Mammary epithelial cell (primary cell): ENCODE measurements at places on chromosomes 3 and 15. TPM values are rescaled to one million over a fixed set of nuclear protein-coding genes. Genes with fewer than 3 reads are reported as not detected.

- DNase-seq, result no peak
Observed at GRCh38 chr15:81299630-81300273, 24.2 kb downstream of the STARD5 start.

Gene TNIK
- polyA plus RNA-seq, result 3.5 TPM

- no peak for DNase-seq
Observed at GRCh38 chr15:62782896-62783295, 259.7 kb upstream of the TPM1 start.

DNA sequence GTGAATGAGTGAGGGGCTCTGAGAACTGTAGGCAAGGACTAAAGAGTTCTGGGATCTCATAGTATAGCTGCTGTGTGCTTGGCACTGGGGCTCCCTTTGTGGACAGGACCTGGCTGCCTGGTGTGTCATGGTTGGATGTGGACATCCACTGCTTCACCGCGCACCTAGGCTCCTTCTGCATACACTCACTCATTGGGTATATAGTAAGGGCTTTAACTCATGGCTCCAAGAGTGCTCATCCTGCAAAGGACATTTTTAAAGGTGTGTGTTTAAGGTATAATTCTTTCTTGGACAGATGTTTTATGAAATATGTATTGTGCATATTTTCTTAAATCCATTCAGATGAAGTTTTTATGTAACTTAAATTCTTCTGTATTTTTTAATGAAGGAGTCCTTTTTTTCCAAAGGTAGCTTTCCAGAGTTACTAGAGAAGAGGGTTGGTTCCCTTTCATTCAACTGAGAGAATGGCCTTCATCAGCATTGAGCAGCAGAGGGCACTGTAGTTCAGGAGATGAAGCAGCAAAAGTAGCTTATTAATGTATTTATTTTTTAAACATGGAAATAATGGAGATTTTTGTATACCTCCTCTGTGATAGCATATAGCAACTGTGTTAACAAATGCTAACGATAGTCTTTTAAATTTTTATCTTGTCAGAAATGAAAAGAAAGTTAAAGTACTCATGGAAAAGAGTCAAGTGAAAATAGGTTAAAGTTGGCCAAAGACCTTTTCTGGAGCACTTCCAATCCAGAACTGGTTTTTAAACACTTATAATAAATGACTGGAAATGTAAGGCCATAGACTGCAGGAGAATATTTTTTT lies 25.2 kb downstream of the OXNAD1 start:
- DNase-seq, result peak; percentile 28

Gene WWTR1
- 76.3 TPM for polyA plus RNA-seq

DNA sequence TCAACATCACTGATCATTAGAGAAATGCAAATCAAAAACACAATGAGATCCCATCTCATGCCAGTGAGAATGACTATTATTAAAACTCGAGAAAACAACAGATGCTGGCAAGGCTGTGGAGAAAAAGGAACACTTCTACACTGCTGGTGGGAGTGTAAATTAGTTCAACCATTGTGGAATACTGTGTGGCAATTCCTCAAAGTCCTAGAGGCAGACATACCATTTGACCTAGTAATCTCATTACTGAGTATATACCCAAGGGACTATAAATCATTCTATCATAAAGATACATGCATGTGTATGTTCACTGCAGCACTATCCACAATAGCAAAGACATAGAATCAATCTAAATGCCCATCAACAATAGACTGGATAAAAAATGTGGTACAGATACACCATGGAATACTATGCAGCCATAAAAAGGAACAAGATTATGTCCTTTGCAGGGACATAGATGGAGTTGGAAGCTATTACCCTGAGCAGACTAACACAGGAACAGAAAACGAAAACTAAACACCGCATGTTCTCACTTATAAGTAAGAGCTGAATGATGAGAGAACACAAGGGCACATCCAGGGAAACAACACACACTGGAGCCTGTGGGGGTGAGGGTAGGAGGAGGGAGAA lies 15.2 kb upstream of the AVEN start:
- DNase-seq, result no peak

DNA sequence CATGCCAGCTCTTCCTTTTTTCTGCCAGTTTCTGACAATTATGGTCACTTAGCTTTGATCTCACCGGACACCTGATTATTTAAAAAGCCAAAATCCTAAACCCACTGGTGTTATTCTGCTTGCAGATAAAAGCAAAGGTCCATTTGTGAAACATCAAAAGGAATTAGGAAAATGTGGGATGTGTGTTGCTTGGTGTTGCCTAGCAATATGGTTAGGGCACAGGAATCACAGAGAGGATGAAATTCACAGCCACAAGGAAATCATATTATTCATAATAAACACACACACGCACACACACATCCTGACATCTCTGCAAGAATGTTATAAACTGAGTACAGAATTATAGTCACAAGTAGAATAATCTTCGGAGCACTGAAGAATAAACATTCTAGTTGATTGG lies 89.3 kb upstream of the BHLHE40 start:
- DNase-seq, result no peak

DNA sequence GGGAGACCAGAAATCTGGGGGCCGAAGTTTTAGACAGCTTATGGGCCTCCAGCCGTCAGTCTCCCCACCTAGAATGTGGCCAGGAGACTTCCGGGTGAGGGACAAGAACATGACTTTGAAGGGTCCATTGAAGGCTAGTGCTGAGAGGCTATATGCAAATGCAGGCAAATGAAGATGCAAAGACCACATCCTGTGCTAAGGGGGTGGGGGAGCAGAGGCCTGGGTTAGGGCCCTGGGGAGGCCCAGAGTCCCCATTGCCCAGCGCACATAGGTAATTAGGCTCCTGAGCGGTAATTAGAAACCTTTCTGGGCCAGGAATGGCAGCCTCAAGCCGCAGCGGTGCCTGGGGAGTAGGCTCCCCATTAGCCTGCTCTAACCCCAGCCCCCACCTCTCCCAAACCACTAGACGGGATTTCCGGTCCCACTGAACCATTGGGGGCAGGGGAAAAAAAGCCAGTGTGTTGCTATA lies 6.8 kb downstream of the CSK start:
- DNase-seq, result no peak

- DNase-seq, result no peak
Observed at GRCh38 chr3:129046037-129046731, 14.4 kb upstream of the GP9 start.

Gene OPA1
- polyA plus RNA-seq, result 19.5 TPM

DNA sequence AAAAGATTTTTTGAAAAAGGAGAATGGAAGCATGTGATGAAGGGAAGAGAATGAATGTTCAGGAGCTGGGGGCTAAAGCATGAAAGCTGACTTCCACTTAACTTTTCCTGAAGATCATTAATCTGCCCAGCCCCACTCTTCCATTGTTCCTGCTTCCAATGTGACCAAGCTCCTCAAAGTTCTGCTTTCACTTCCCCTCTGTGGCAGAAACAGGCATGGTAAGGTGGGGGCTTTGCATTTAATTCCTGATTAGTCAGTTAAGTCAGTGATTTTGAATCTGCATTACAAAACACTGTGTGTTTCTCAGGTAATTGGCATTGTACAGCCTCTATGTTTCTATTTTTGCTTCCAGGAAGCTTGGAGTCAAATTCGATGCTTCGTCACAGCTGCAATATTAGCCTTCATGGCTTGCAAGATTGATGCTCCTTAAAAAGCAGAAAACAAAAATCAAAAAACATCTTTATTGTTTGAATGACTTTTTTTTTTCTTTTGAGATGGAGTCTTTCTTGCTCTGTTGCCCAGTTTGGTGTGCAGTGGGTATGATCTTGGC lies 7.3 kb upstream of the TM6SF1 start:
- DNase-seq, result no peak

- peak; percentile 46 for DNase-seq
Observed at GRCh38 chr15:62248277-62248984, 83.3 kb upstream of the C2CD4B start.

DNA sequence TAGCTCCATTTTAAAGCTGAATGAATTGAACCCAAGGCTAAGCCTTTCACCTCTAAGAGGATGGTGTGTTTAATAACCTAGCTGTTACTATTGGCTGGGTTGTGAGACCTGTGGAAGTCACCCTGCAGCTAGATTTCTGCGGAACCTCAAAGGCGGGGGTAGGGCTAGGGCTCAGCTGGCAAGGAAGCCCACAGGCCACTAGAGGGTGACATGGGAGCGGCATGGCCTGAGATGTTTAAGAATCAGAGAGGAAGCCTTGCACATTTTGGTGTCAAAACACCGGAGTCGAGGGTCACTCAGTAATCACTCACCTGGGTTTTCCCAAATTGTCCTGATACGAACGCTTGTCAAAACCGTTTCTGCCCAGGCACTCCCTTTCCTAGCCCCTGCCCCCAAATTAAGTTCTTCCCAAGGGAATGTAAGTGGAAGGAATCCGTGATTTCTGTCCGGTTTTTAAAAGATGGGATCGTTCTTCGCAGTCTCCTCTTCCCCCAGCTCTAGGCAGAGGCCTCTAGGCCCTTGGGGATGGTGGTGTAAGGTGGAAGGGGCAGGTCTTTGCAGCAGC lies 3.8 kb upstream of the ACAD9 start:
- DNase-seq, result no peak

- DNase-seq, result no peak
Observed at GRCh38 chr3:13487403-13487802, 7.3 kb downstream of the HDAC11 start.

Gene THPO
- not detected for polyA plus RNA-seq

GRCh38 chr15:78006567-78007205 lies 70.8 kb downstream of the TBC1D2B start:
- DNase-seq, result no peak

DNA sequence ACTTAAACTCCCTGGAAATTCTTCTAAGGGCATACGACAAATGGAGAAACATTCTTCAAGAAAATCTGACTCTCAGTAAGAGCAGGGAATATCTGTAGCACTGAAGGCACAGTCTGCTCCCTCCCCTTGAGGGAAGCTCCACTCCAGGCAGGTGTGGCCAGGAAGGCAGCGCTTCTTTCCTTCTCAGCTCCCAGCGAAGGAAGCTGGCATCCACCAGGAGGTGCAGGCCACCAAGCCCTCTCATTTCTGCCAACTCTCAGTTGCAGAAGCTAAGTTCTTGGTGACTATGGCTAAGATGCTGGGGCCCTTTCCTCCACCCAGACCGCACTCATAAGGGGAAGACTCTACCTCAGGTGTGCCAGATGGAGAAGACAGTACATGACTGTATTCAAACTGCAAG lies 37.7 kb upstream of the SLC41A3 start:
- no peak for DNase-seq

GRCh38 chr3:46564190-46565021 lies 1.7 kb downstream of the LRRC2 start:
- DNase-seq, result no peak

Gene GNAT1
- 0.05 TPM for polyA plus RNA-seq

DNA sequence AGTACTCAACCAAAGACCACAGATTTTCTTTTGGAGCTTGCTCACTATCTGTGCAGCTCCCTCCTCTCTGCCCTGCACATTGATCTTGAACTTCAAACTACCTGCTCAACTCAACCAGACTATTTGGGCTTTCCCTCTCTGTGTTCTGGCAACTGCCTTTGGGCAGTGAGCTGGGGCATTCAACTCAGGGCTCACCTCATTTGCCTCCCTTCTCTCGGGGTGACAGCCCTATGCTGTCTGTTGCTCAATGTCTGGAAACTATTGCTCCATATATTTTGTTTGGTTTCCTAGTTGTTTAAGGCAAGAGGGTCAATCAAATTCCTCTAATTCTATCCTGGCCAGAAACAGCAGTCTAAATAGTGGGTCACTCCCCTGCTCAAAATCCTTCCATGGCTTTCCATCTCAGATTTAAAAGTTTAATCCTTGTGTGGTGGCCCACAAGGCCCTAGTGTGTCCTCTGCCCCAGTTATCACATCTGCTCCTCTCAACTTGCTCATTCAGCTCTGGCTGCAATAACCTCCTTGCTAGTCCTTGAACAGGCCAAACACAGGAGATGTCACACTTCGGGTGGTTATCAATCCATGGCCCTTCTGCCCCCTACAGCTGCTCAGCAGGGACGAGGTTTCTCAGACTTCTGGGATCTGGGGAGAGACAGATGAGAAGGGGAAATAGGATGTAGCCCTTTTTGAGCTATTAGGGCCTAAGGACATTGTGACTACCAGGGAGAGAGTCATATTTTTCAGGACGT lies 67.8 kb downstream of the SNRK start:
- no peak for DNase-seq

- no peak for DNase-seq
Observed at GRCh38 chr15:22851513-22851912, 13.0 kb downstream of the NIPA2 start.

Gene MYLK
- polyA plus RNA-seq, result 66.6 TPM

DNA sequence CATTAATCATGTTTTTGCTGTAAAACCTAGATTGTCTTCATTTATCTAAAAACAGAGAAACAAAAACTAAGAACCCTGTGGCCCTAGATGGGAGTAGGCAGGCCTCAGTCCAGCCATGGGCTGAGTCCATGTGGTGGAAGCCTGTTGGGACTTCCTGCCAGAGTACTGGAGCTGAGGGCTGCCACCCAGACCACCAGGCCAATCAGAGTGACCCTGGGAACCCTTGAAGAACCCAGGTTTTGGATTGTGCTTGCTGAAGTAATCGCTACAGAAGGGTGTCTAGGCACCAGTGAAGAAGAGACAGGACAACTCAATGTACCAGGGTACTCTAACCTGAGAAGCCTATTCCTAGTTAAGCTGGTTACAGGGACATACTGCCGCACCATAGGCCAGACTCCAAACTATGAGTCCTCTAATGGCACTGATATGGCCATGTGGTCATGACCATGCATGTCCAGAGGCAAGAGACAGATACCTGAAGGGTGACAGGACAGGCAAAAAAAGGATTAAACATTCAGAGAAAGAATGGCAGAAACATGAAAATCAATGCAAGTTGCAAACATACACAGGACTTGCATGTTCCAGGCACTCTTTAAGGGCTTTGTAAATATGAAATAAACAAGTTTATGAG lies 12.9 kb downstream of the CSRNP1 start:
- DNase-seq, result peak; percentile 51

DNA sequence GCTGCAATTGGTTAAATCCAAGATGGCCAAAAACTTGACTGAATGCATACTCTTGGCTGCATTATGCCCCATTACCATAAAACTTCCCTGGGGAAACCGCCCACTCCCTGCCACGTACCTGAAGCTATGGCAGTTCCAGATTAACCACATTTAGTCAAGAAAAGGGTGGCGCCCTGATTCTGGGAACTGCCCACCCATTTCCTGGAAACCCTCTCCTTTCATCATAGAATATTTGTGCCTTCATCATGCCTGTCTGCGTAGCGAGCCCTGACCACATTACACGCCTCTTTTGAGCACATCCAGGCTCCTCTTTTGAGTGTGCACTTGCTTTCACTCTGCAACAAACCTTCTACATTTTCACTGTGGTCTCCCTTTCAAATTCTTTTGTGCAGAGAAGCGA lies 5.2 kb downstream of the LINS1 start:
- DNase-seq, result peak; percentile 94

Gene PCLAF
- polyA plus RNA-seq, result 96.3 TPM

Gene DPPA2
- polyA plus RNA-seq, result not detected
